ENCODE measurements at places on chromosomes 2 and 18.
A peak's percentile ranks its signal among the peaks of the same experiment; 100 is the strongest.

GRCh38 chr18:21979171-21979560 lies 190.2 kb upstream of the GATA6 start:
- no peak for DNase-seq

DNA sequence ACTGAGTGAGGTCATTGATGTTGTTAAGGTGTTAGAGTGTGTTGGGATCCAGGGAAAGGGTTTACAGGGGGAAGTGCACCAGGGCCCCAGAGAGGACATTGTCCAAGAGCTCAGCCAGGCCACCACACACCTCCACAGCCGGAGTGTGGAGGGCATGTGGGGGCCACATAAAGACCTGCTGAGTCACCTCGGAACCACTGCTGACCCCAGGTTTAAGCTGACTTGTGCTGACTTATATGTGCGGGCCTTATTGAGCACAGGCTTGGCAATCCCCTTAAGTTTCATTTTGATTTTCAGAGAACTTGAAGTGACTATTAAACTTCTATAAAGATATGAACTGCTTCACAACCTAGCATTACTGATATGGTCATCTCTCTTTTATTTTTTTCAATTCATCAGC lies 166.2 kb upstream of the MAP3K20 start:
- DNase-seq, result no peak

DNA sequence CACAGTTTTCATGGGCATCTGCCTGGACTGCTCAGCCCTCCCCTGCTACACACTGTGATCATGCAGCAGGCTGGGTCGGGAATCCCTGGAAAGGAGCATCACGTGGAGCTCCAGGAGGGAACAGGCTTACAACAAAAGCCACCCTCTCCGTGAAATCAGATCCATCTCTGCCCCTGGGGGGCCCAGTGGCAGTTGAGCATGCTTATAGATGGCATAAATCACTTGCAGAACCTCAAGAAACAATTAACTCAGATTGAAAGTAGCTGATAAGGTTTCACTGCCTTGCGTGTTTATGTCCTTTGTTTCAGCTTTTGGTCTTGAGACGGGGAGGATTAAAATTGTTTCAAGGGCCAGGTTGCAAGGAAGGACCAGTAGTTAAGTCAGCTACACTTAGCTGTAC lies 354.8 kb upstream of the MEIS1 start:
- DNase-seq, result no peak

DNA sequence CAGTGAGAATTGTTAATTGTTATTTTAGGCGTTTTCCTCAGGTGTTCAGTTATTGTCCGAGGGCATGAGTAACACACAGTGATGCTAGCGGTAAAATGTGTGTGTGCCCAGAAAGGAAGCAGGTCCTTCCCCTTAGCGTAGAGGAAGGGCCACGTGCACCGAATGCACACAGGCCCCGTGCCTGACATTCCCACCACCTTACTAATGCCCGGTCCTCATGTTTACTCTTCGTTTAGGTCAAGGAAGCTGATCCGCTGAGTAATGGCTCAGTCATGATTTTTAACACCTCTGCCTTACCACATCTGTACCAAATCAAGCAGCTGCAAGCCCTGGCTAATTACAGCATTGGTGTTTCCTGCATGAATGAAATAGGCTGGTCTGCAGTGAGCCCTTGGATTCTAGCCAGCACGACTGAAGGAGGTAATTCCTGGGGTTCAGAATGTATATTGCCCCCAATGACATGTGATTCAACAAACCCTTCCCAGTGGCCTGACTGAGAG lies 76.7 kb downstream of the MERTK start:
- DNase-seq, result no peak

- DNase-seq, result no peak
Observed at GRCh38 chr2:235025800-235026536, 74.2 kb downstream of the SH3BP4 start.

DNA sequence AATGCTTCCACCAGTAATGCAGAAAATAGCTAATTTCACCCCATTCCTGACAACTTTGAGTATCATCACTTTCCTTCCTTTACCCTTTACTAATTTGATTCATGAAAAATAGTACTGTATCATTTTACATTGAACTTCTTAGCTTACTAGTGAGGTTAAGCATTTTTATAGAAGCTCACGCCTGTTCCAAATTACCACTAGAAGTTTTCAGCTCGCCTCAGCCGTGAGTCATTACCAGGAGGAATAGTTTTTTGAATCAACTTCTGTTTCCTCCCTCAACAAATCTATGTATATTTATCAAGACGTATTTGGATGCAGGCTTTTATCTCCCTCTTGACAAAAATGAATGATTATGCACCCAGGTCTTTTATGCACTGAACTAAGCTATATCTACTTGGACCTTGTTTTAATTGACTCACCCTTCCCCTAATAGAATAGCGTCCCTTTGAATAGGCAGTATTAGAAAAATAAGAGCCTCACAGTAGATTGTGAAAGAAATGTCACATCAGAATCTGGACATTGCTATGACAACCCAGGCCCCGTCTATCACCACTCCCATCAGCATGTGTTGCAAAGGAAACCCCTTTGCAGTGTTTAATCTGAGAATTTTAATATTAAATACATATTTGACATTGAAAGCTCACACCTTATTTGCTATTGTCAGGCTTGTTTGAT lies 207.4 kb upstream of the NRP2 start:
- DNase-seq, result no peak

DNA sequence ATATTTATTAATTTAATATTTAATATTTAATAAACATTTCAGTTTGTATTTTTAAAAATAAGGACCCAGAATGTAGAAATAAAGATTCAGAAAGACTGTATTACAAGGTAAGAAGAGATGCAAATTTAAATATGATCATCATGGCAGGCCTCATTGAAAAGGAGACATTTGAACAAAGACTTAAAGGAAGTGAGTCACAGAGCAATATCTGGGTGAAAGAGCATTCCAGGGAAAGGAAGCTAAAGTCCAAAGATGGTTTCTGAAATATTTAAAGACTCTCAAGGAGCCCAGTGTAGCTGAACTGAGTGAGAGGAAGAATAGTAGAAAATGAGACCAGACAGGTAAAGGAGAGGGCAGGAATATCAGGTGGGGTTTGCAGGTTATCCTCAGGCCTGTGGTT lies 5.9 kb downstream of the SCYGR4 start:
- DNase-seq, result no peak

- DNase-seq, result no peak
Observed at GRCh38 chr2:240703417-240704341, 12.0 kb downstream of the AQP12A start.

GRCh38 chr18:3748086-3748485 lies 298.1 kb downstream of the TGIF1 start:
- DNase-seq, result no peak

DNA sequence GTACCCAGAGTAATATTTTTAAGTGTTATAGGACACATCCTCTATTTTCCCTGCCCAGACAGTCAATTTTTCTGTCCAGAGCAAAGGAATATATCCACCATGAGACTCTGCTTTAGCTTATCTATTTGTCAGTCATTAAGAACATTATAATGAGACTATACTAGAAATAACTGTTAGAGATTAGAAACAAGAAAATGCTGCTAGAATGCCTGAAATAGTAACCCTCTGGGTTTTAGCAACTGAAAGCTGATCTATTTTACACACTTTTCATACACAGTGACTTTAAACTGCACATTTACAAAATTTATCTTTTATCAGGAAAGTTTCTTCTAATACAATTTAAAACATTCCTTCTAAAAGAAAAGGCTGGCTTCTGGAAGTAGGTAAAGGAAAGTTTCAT lies 39.6 kb downstream of the MBD2 start:
- no peak for DNase-seq

GRCh38 chr2:96775160-96775559 lies 14.5 kb downstream of the CNNM4 start:
- DNase-seq, result no peak

- no peak for DNase-seq
Observed at GRCh38 chr18:7334973-7335568, 104.2 kb downstream of the LRRC30 start.

GRCh38 chr2:9696731-9697130 lies 65.9 kb upstream of the YWHAQ start:
- no peak for DNase-seq

GRCh38 chr2:188576006-188576405 lies 284.3 kb downstream of the GULP1 start:
- DNase-seq, result no peak

GRCh38 chr2:45001869-45002385 lies 7.3 kb downstream of the SIX2 start:
- no peak for DNase-seq

GRCh38 chr2:118186110-118186857 lies 98.0 kb downstream of the INSIG2 start:
- DNase-seq, result peak; percentile 67

GRCh38 chr2:239245872-239246721 lies 154.7 kb downstream of the HDAC4 start:
- DNase-seq, result no peak

- peak; percentile 23 for DNase-seq
Observed at GRCh38 chr2:173075781-173076580, at the start of gene MAP3K20. MAP3K20 (plus strand) TSS chr2:173075846; CDS start chr2:173091032, 15,186 bp downstream.

DNA sequence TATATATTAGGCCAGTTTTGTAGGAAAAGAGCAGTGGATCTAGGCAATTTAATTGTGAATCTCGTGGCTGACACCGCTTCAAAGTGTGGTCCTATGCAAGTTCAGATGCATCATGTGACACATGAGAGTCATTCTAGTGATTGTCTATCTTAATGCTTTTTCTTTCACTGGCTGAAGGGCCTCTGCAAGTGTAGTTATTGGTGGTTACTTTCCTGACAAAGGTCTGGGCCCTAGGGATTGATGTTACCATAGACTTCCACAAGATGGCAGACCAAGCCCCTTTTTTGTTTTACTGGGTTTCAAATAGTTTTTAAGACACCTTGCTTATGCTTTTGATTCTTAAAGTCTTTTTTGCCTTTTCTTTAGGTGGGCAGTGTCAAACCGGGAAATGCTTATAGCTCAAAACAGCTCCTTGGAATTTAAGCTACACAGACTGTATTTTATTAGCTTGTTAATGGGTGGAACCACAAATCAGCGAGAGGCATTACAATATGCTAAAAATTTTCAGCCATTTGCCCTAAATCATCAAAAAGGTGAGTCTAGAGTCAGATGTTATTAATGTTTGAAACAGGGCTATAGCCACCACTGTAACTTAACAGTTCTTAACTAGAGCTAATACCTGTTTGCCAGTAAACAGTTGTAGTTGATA lies 25.9 kb downstream of the CD8A start:
- no peak for DNase-seq

DNA sequence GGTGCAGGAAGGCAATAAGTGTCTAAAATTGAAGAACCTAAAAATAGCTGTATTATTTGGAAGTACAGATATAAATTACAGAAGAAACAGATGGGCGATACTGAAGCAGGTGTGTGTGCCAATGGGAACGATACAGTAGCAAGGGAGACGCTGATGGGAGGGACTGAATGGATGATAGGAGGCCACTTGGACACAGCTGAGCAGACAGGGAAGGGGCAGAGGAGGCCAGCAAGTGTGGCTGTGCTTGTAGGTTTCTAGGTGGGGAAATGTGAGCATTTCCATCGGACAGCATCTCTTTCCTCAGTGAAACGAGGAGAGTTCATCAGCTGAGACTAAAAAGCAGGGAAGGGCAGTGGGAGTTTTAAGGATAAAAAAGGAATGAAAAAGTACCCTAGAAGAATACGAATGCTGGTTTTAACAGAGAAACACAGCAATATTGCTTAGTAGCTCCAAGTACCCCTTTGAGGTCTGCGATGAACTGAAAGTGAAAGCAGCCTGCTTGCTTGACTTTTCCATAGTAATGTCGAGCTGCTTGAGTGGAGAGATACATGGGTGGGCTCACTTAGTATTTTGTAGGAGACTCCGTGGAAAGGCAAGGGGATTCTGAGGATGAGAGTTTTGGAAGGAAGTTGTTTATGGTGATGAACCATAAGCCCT lies 91.7 kb upstream of the EPC2 start:
- DNase-seq, result no peak

- DNase-seq, result no peak
Observed at GRCh38 chr2:138707392-138708074, 72.7 kb downstream of the NXPH2 start.

DNA sequence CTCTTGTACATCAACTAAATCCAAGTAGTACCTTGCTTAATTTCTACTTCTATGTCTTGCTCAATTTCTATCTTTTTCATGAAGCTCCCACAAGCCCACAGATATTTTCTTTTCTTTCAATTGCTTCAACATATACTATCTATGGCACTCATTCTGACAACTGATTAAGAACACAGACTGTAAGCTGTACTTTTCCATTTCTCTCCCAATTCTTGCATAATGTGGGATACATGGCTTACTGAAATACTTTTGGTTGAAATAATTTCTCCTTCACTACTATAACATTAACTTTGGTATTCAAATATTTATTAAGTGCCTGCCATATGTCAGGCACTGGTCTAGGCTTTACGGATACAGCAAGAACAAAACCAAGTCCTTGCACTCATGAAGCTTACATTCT lies 84.8 kb downstream of the GORASP2 start:
- DNase-seq, result no peak

- DNase-seq, result no peak
Observed at GRCh38 chr2:141492816-141493215, 638.0 kb downstream of the LRP1B start.

All from activated CD8-positive, alpha-beta memory T cell treated with anti-CD3 and anti-CD28 coated beads for 48 hours (primary cell).